BE2C (cell line): ENCODE measurements at places on chromosomes 16 and 17.

DNA sequence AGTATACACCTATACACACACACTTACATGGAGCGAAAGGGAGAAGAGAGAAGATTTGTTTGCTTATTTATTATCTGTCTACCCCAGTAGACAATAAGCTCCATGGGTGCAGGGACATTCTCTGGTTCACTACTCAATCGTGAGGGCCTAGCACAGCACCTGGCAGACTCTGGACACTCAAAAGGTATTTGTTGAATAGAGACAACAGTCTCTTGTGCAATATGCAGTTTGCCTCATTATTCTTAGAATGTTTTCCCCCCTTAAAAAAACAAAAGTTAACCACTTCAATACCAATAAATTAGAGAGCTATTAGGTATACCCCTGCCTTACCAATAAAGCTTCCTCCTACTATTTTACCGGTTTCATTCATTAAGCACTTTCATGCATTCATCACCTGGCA is 2.0 kb downstream of the AKAP10 start:
- no peak for DNase-seq

GRCh38 chr17:1030684-1031532 is 34.0 kb downstream of the TIMM22 start:
- peak; percentile 32 for DNase-seq

DNA sequence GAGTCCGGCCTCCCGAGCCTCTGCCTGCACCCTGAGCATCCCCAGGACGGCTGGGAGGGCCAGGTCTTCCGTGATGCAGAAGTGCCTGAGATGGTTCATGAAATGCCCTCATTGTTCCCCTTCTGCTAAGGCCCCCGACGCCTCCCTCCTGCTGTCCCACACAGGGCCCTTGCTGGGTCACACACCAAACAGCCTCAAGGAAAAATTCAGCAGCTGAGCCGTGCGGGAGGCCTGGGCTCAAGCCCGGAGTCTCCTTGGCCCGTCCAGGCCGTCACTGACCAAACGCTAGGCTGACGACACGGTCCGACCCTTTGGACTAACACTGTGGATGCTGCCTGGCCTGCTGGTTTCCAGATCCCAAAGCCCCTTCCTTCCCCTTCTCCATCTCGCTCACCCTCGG is 90.2 kb downstream of the RTN4RL1 start:
- DNase-seq = no peak

GRCh38 chr17:11506635-11507034 is 91.6 kb upstream of the DNAH9 start:
- DNase-seq = no peak

GRCh38 chr17:65742403-65743307 is 181.2 kb upstream of the AXIN2 start:
- DNase-seq = no peak

- DNase-seq = peak; percentile 63
Observed at GRCh38 chr17:82204831-82205719, 7.6 kb downstream of the CCDC57 start.

DNA sequence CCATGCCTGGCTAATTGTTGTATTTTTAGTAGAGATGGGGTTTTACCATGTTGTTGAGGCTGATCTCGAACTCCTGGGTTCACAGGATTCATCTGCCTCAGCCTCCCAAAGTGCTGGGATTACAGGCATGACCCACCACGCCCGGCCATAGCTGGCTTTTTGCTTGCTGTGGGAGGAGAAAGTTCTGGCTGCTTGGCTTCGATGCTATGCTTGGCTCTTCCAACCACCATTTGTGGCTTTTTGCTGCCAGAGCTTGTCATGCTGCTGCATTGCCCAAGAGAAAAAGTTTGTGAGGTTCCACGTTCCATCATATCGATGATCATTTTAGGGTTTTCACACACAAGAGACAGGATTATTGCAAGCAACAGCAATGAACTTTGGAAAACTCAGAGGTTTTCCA is 16.2 kb downstream of the BMERB1 start:
- DNase-seq = no peak

DNA sequence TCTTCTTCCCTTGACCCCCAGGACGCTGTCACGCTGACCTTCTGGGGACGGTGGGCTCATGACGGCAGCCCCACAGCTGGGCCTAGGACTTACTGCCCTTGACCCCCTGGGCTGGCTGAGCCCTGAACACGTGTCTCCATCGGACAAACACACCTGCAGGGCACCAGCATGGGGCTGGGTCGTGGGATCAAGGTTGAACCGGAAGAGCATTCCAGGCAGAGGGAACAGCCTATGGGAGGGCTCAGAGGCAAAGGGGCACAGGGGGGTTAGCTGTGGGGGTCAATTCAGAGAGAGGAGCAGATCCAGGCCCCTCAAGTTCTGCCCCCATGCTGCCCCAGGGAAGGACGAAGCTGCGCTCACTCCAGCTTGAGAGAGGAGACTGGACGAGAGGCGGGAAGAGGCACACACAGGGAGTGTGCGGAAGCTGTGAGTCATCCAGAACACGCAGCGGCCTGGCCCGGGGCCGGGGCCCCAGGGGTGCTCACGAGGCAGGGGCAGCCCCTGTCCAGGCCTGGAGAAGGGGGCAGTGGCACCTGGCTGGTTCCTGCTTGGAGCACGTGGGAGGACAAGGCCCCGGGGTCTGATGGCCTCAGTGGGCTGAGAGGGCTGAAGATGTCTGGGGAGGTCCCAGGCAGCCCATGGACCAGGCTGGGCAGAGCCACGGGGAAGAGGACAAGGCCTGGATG is 9.9 kb downstream of the SSTR5 start:
- no peak for DNase-seq

- no peak for DNase-seq
Observed at GRCh38 chr17:56393156-56393555, 200.3 kb upstream of the NOG start.
